ENCODE measurements at places on chromosomes 6 and 20. TPM values are rescaled to one million over a fixed set of nuclear protein-coding genes. Genes with fewer than 3 reads are reported as not detected.

DNA sequence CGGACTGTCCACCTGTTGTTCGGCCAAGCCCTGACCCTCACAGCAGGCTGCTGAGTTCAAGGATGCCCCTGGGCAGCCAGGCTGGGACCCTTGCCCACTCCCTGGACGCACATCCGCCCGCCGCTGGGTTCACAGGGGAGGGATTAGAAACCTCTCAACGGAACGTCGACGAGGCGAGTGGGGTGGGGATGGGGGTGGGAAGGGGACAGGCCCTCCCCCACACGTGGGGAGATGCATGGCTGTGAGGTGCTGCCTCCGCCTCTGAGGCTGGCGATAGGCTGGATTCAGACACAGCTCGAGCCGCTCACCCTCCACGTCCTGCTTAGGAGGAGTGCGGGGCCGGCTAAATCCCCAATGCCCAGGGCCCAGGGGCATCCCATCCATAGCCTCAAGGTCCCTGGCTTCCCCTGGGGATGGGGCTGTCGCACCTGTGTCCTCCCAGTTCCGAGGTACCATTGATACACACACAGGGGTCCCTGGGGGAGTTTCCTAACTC lies 90.6 kb upstream of the BHLHE23 start:
- H3K4me1 ChIP-seq = peaks cover 5% of the 10 kb centered on the region
- no peaks in the 10 kb centered on the region for H3K36me3 ChIP-seq
- DNase-seq = no peak

DNA sequence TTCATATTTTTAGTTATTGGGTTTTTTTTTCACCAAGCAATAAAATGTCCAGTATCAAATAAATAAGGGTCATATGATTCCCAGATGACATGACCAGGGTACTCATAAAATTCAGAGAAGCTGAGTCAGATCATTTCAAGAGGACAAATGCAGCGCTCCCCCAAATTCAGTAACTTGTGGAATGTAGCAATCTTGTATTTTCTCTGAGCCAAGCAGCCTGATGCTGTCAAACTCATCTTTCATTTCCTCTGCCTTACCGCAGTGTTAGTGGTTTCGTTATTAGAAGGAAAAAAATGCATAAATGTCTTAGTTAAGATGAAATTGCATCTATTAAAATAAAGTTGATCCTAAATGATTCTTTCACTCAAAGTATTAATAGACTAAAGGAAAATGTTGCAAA lies 57.8 kb upstream of the EDN1 start:
- no peak for DNase-seq
- no peaks in the 10 kb centered on the region for H3K36me3 ChIP-seq
- H3K27me3 ChIP-seq = no peaks in the 10 kb centered on the region
- peaks cover 19% of the 10 kb centered on the region for H3K4me1 ChIP-seq
- no peak overlapping the region for H3K27ac ChIP-seq
- no peak overlapping the region for H3K4me3 ChIP-seq

The RCAN2 gene
- 0.06 TPM for polyA plus RNA-seq

The IMPG1 gene
- not detected for polyA plus RNA-seq

DNA sequence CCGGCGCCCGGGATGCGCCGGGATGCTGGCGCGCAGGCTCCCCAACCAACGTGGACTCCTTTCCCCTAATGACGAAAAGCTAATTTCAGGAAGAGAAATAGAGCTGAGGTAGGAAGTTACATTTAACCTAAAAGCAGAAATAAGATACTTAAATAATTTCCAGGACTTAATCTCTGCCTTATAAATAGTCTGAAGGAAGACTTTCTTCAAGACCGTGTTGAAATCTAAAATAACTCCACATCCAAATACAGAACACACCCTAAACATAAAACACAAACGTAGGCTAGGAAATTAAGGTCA lies 1.3 kb downstream of the ASF1A start:
- H3K27ac ChIP-seq = peak overlapping the region; percentile 83
- H3K36me3 ChIP-seq = no peaks in the 10 kb centered on the region
- DNase-seq = no peak
- peak overlapping the region; percentile 86 for H3K4me3 ChIP-seq

The SCRT2 gene
- polyA plus RNA-seq = not detected

DNA sequence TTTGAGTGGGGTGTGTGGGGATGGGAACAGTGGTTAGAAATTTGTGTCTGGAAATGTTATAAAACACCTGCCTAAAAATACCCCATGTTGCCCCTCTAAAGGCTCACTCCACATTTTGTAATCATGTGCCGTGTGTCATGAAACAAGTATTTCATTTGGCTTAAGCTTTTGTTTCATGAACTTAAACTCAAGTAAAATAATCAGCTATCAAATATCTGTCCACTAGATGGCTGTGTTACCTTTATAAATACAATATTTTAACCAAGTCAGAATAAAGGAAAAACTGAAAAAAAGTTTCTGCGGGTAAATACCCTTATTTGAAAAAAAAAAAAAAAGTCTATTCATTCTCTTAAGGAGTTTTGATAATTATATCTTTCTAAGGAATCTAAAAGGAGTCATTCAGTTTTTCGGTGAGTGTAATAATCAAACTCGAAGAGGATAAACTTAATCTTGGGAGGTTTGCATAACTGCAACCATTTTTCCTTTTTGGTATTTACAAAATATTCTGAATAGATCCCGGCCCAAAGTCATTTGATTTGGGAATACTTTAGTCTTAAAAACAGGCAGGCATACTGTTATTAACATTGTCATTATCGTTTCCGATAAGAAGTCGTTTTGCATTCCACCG lies 29.9 kb upstream of the MTRF1L start:
- DNase-seq = no peak
- H3K36me3 ChIP-seq = no peaks in the 10 kb centered on the region
- no peaks in the 10 kb centered on the region for H3K4me1 ChIP-seq
- H3K4me3 ChIP-seq = no peak overlapping the region
- H3K27ac ChIP-seq = no peak overlapping the region
- no peaks in the 10 kb centered on the region for H3K27me3 ChIP-seq

GRCh38 chr6:148984531-148985056 lies 237.8 kb downstream of the UST start:
- DNase-seq = no peak
- no peaks in the 10 kb centered on the region for H3K4me1 ChIP-seq
- H3K27me3 ChIP-seq = no peaks in the 10 kb centered on the region
- no peak overlapping the region for H3K27ac ChIP-seq
- H3K36me3 ChIP-seq = no peaks in the 10 kb centered on the region

- no peak overlapping the region for H3K4me3 ChIP-seq
- DNase-seq = no peak
- H3K4me1 ChIP-seq = no peaks in the 10 kb centered on the region
- H3K27me3 ChIP-seq = no peaks in the 10 kb centered on the region
- H3K27ac ChIP-seq = no peak overlapping the region
Observed at GRCh38 chr6:168293636-168294530, 25.7 kb downstream of the DACT2 start.

DNA sequence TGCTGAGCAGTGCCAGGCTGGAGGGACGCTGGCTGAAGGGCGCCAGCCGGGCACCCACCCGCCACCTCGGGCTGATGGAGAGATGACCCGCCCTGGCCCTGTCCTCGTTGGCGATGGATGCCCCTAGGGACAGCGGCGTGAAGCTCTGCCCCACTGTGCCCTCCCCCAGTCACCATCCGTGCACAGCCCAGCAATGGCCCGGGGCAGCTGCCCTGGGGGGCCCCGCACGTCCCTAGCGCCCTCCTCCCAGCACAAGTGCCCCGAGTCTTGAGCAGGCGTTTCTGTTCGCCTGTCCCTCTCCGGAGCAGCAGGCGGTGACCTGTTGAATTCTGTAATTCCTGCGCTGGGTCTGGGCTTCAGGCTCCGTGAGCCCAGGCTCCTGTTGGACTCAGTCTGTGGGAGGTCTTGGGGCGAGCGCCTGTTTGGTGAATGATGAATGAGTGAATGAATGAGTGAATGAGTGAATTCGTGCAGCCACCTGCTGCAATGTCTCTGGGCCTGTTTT lies 36.8 kb upstream of the CHRNA4 start:
- no peak overlapping the region for H3K4me3 ChIP-seq
- no peak for DNase-seq
- H3K36me3 ChIP-seq = no peaks in the 10 kb centered on the region
- no peaks in the 10 kb centered on the region for H3K27me3 ChIP-seq
- H3K4me1 ChIP-seq = no peaks in the 10 kb centered on the region
- H3K27ac ChIP-seq = no peak overlapping the region

The MYB gene
- 0.35 TPM for polyA plus RNA-seq

- peak overlapping the region; percentile 52 for H3K4me3 ChIP-seq
- no peaks in the 10 kb centered on the region for H3K36me3 ChIP-seq
- peaks cover 14% of the 10 kb centered on the region for H3K27me3 ChIP-seq
- no peak overlapping the region for H3K27ac ChIP-seq
- DNase-seq = peak; percentile 4
Observed at GRCh38 chr6:82364087-82365015, 734 bp downstream of the TPBG start.

DNA sequence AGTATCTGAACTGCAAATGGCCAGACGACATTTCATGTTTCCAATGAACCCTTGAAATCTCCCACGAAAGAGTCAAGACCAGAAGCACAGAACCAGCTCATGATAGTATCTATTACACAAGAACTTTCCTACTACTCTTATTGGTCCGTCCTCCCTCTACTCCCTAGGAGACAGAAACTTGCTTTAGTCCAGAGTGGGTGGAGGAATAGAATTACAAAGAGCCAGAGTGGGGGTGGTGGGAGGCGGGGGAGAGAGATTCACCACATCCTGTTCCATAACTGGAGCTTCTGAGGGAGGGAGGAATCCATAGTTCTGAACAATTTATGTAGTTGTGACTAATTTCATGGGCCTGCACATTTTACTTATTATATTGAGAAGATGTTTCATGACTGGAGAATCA lies 18.5 kb upstream of the WFDC10A start:
- H3K4me3 ChIP-seq = no peak overlapping the region
- H3K27ac ChIP-seq = no peak overlapping the region
- H3K27me3 ChIP-seq = no peaks in the 10 kb centered on the region
- no peaks in the 10 kb centered on the region for H3K36me3 ChIP-seq
- no peak for DNase-seq

The JPH2 gene
- polyA plus RNA-seq = not detected

The OLIG3 gene
- not detected for polyA plus RNA-seq

- H3K4me1 ChIP-seq = peaks cover 6% of the 10 kb centered on the region
- no peaks in the 10 kb centered on the region for H3K36me3 ChIP-seq
- H3K4me3 ChIP-seq = no peak overlapping the region
- DNase-seq = no peak
Observed at GRCh38 chr6:138691595-138692057, 81.9 kb upstream of the CCDC28A start.

DNA sequence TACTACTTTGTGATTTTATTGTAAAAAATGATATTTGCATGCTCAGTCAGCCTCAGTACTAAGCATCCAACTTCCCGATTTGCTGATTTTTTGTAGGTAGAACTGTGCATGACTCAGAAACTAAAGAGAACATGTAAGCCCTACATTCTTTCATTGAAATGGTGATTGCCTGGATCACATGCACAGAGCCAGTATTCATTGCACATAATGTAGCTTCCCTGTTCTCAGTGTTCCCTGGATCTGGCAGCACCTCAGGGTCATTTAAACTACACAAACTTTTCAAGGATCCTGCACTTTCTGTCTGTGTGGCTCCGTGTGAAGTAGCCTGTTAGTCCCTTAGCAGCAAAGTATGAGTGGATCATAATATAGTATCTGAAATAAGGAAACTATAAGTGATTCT lies 422.9 kb upstream of the AGPAT4 start:
- H3K4me1 ChIP-seq = no peaks in the 10 kb centered on the region
- no peaks in the 10 kb centered on the region for H3K27me3 ChIP-seq
- H3K4me3 ChIP-seq = no peak overlapping the region
- no peak for DNase-seq
- no peaks in the 10 kb centered on the region for H3K36me3 ChIP-seq

The CCR6 gene
- polyA plus RNA-seq = 124 TPM

DNA sequence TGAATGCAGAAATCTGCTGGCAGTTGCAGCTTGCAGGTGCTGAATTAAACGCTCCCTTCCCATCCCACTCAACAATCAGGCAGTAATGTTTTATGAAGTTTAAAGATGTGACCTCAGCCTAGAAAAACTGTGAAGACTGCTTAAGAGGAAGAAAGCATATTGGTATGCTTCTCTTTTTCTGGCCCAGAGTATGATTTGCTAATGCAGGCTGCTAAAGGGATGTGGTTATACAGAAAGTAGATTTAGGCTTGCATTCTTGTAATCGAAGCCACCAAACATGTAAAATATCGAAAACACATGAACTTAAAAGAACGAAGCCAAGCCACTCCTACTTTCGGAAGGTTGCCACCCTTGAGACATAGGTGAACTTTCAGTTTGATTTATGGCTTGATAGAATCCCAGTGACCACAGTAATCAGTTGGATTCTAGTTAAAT lies 40.7 kb downstream of the MAP3K5 start:
- H3K27ac ChIP-seq = peak overlapping the region; percentile 51
- peak; percentile 62 for DNase-seq
- no peaks in the 10 kb centered on the region for H3K27me3 ChIP-seq
- no peaks in the 10 kb centered on the region for H3K36me3 ChIP-seq
- H3K4me3 ChIP-seq = peak overlapping the region; percentile 23

The FERMT1 gene
- not detected for polyA plus RNA-seq

The FAM83C gene
- polyA plus RNA-seq = not detected

GRCh38 chr20:8368670-8369069 lies 236.6 kb downstream of the PLCB1 start:
- no peaks in the 10 kb centered on the region for H3K4me1 ChIP-seq
- H3K36me3 ChIP-seq = no peaks in the 10 kb centered on the region
- no peak for DNase-seq
- no peaks in the 10 kb centered on the region for H3K27me3 ChIP-seq
- no peak overlapping the region for H3K4me3 ChIP-seq

GRCh38 chr6:108937170-108937569 lies 88.9 kb downstream of the ARMC2 start:
- DNase-seq = no peak
- no peaks in the 10 kb centered on the region for H3K36me3 ChIP-seq
- H3K4me1 ChIP-seq = peaks cover 12% of the 10 kb centered on the region
- H3K27me3 ChIP-seq = no peaks in the 10 kb centered on the region

The BPI gene
- not detected for polyA plus RNA-seq

The OR12D3 gene
- not detected for polyA plus RNA-seq

The CRISP3 gene
- not detected for polyA plus RNA-seq

The NKX2-4 gene
- polyA plus RNA-seq = not detected

DNA sequence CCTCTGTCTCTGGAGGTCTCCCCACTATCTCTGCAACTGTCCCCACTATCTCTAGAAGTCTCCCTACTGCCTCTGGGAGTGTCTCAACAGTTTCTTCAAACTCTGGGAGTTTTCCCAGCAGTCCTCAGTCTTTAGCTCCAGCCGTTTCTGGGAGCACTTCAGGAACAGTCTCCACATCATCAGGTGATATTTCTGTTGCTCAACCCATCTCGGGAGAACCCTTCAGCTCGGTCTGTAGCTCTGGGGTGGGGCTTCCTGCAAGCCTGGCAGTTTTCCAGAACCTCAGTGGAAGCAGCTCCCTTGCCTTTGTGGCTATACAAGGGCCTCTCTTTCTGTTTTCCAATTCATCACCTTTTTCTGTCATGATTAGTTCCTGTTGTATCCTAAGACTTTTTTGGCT lies 3.0 kb upstream of the SFTA2 start:
- no peak overlapping the region for H3K4me3 ChIP-seq
- H3K4me1 ChIP-seq = no peaks in the 10 kb centered on the region
- no peaks in the 10 kb centered on the region for H3K36me3 ChIP-seq
- H3K27ac ChIP-seq = no peak overlapping the region

DNA sequence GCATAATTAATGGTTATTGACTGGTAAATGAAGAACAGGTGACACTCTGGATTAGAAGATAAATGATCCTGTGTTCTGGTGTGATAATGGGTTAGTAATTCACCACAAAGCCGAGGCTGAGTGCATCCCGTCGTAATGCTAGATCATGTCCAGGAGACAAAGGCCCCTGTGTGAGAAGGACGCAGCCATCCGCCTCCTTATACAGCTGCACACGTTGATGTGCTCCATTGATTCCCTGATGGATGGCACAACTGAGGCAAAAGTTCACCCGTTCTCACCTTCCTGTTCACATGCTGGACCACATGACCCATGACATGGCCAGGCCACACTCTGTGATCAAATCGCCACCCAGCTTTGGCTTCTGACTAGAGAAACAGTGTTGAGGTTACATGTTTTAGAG lies 136.1 kb downstream of the FOXC1 start:
- H3K27ac ChIP-seq = no peak overlapping the region
- H3K27me3 ChIP-seq = no peaks in the 10 kb centered on the region
- no peak overlapping the region for H3K4me3 ChIP-seq
- no peaks in the 10 kb centered on the region for H3K4me1 ChIP-seq

All from CD4-positive, alpha-beta memory T cell (primary cell).